ENCODE measurements at places on chromosomes 2 and 18. TPM values are rescaled to one million over a fixed set of nuclear protein-coding genes. Genes with fewer than 3 reads are reported as not detected.

The LRRTM1 gene
- 20.2 TPM for polyA plus RNA-seq

The CGREF1 gene
- 7.5 TPM for polyA plus RNA-seq

The ASB18 gene
- 0.06 TPM for polyA plus RNA-seq

The TMEM247 gene
- not detected for polyA plus RNA-seq

The LINC00305 gene
- polyA plus RNA-seq, result 5.2 TPM

The FSHR gene
- polyA plus RNA-seq, result not detected

The SKA1 gene
- polyA plus RNA-seq, result 7.7 TPM

The PLCL1 gene
- 22.5 TPM for polyA plus RNA-seq

DNA sequence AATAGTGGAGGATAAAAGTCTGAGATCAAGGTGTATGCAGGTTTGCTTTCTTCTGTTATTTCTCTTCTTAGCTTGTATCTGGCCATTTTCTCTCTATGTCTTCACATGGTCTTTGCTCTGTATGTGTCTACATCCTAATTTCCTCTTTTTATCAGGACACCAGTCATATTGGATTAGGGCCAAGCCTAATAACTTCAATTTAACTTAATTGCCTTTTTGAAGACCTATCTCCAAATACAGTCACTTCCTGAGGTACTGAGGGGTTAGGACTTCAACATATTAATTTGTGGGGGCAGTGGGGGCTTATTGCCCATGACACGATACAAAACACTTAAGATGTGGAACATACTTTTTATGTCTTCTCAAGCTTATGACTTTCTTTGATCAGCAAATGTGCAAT is 632.9 kb upstream of the CELF4 start:
- DNase-seq, result no peak

- DNase-seq, result no peak
Measured at GRCh38 chr2:113977060-113977659, 87.3 kb downstream of the ACTR3 start.

DNA sequence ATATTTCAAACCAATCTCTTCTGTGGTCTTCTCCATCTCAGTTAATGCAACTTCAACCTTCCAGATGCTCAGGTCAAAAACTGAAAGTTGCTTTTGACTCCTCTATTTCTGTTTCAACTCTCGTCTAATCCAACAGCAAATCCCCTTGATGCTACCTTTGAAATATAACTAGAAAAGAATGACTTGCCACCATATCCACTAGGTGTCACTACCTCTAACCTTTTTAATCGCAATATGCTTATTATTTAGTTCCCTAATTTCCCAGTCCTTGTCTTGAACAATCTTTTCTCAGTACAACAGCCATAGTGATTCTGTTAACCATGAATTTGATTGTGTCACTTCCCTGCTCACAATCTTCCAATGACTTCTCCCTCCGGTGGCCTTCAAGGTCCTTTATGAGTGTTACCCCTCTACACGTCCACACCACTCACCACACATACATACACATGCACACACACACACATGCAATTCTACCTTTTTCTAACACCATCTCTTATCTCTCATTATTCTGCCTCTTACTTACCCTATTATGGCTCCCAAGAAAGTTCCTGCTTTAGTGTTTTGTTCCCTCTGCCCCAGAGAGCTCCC is 245.5 kb upstream of the KCNJ3 start:
- no peak for DNase-seq

GRCh38 chr2:234245945-234246344 is 195.4 kb downstream of the SPP2 start:
- DNase-seq, result no peak

DNA sequence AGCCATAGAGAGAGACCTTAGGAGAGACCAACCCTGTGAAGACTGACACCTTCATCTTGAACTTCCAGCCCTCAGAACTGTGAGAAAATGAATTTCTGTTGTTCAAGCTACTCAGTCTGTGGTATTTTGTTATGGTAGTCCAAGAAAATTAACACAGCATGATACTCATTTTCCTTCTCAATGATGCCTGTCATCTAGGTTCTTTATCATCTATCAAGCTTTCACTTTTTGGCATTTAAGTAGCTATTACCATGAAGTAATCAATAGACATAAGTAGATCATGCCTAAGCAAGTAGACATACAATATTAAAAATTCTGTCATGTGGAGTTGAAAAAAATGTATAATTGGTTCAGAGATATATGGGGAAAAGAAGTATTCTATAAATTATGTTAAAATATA is 444.7 kb downstream of the THSD7B start:
- DNase-seq, result no peak

DNA sequence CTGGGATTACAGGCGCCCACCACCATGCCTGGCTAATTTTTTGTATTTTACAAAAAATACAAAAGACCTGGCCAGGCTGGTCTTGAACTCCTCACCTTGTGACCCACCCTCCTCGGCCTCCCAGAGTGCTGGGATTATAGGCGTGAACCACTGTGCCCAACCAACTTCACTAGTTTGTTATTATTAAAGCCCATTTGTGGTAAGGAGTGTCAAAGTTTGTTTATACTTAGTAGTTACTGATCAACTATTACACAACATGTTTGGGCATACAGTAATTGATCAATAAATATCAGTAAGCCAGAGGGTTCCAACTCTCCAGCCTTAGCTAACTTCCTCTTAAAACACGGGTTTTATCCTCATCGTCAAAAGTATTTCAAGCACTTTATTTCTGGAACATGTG is 67.5 kb upstream of the ZNG1B start:
- no peak for DNase-seq
